C1 segment of cervical spinal cord (tissue), 14 donors: ENCODE measurements at places on chromosomes 6 and 20.

- no peak for DNase-seq
Measured at GRCh38 chr6:11747021-11747420, 31.6 kb downstream of the ADTRP start.

DNA sequence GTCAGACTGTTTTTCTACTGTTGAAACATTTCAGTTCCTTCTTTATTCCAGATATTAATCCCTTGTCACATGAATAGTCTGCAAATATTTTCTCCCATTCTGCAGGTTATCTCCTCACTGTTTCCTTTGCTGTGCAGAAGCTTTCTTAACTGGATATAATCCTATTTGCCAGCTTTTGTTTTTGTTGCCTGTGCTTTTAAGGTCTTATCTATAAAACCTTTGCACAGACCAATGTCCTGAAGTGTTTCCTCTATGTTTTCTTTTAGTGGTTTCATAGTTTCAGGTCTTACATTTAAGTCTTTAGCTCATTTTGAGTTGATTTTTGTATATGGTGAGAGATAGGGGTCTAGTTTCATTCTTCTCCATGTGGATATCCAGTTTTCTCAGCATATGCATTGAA is 19.2 kb downstream of the NCOA6 start:
- no peak for DNase-seq

DNA sequence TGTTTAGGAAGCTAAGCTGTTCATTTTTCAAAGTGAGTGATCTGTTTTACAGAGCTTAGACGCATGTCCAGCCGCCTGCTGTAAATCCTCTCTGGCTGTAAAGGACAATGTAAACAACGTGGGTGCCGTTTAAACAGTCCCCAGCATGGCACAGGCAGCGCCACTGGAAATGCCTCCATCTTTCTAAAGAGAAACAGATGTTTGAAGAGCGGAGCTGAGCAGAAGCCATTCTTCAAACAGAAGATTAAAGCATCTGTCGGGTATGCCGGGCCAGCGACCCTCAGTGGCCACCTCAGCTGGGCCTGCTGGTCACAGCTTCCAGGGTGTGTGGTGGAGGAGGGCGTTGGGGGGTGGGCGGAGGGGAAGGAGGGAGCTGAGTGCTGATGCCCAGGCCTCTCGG is 138.6 kb downstream of the ERMARD start:
- DNase-seq = no peak

DNA sequence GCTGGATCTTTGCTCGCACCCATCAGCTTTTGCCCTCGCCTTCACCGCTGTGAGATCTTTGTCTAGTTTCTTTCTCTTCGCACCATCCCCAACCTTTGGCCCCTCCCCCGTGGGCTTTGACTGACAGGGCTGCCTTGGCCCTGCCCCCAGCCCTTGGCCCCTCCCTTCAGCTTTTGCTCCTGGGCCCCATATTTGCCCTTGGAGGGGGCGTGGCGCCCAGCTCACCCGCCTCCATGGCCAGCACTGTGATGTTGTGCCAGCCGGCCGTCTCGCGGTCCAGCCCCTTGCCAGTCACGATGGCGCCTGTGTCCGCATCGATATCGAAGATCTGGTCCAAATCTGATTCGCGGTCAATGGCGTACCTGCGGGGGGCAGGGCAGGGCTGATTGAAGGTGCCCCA is 81.1 kb downstream of the CD40 start:
- DNase-seq = no peak

DNA sequence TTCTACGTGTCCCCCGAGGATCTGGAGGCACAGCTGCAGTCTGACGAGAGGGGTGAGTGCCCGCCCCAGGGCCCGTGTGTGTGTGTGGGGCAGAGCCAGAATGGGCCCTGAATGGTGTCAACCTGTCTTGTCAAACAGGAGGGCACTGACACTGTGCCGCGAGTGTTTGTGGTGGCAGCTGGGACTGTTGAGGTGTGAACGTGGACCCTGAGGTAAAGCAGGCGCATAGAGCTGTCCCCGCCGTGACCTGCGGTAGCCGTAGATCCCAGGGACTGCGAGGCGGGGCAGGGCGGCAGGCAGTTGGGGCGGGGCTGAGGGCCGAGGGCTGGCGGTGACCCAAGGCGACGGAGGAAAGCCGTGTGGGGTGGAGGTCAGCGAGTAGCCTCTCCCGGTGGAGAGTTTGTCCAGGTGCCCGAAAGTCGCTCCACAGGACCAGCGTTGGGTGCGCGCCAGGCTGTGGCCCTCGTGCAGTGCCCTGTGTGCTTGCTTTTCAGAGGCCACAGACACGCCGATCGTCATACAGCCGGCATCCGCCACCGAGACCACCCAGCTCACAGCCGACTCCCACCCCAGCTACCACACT is 25.2 kb downstream of the UCKL1 start:
- no peak for DNase-seq

DNA sequence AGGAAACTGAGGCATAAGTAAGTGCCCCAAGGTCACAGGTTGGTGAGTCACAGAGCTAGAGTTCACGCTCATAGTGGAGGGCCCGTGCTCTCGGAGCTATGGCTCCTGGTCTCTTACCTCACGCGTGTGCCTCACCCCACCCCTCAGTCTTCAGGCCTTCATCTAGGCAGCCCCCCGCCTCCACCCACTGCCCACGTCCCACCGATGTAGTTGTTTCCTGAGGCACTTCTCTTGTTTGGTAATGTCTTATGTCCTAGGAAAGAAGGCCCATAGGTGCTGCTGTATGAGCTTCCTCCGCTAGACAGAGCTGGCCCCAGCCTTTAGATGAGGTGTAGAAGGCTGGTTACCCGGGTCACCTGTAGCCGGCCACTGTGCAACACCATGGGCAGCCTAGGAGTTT is 5.1 kb downstream of the RIPK1 start:
- DNase-seq = no peak

DNA sequence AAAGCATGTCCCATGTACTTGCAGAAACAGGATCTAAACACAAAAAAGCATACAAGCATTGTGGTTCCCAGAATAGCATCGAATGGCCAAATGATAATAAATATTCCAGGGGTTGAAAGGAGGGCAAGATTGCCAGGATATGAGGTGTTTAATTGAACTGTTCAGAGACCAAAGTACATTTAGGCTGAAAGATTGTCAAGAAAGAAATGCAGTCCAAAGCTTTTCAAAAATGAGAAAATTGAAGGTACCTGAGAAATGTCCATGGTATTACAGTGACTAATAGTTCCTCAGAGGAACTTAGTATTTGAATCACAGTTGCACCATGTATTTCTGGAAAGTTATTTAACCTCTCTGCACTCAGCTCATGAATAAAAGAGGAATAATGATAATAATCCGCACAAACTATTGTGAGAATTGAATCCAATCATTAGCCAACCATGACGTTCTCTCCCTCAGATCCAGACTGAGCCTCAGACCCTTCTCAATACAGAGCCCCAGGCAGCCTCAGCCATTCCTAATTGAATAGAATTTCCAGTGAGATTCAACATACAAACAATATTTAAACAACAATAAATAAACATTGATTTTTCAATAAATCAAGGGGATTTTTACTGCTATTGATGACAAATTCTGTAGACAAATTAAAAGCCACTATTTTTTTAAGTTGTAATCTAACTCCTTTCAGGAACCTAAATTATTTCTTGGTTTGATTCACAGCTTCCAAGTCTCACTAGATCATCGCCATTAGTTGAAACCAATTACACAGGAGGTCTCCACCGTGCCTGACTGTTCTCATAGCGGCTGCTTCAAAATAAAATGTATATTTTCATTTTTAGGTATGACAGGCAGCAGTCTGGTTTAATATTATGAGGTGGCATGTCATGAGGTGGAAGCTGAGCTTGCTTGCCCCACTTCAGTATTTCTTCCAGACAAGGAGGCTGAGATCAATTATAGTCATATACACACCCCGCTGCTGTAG is 144.3 kb upstream of the TENT5A start:
- no peak for DNase-seq

DNA sequence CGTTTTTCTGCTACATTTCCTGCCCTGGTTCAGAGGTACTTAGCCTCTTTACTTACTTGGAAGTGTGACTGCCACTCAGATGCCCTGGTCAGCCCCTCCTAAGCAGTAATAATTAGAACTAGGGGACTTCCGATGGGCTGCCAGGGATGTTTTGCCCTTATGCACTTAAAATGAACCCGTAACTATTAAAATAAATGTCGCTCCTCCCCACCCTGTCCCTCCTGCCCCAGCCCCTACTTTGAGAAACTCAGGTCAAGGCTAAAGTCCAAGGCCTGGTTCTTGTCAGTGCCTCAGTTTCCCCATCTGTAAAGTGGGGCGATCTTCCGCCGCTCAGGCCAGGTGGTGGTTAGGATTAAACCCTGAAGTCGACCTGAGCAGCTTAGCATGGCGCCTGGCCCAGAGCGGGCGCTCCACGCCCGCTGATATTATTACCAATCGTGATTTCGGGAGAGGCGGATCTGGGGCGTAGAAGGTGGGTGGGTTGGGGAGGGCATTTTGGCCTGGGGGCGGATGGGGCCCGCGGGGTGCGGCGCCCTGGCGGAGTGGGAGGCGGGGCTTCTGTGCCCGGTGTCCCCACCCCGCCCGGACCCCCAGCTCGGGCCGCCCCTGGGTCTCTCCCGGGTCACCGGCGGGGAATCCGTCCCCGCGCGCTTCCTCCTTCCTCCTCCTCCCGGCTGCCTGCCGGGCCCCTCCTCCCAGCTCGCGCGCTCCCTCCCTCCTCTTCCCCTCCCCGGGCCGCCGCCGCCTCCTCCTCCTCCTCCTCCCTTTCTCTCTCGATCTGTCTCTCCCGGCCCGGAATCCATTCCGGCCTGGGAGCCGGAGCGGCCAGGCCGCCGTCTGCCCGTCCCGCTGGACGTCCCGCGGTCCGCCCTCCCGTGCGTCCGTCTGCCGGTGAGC is at the start of gene SRC:
SRC (plus strand) TSS at position 802 of the 897 bp plus-strand sequence. CDS start 38,014 bp downstream, outside the sequence.
- no peak for DNase-seq

GRCh38 chr6:74609871-74610270 is 596.0 kb downstream of the COL12A1 start:
- DNase-seq = no peak

- no peak for DNase-seq
Measured at GRCh38 chr6:33199687-33200218, 712 bp downstream of the RXRB start.

- no peak for DNase-seq
Measured at GRCh38 chr6:100283285-100283684, 181.4 kb downstream of the SIM1 start.

GRCh38 chr6:22300273-22300998 is 3.6 kb upstream of the PRL start:
- DNase-seq = no peak

DNA sequence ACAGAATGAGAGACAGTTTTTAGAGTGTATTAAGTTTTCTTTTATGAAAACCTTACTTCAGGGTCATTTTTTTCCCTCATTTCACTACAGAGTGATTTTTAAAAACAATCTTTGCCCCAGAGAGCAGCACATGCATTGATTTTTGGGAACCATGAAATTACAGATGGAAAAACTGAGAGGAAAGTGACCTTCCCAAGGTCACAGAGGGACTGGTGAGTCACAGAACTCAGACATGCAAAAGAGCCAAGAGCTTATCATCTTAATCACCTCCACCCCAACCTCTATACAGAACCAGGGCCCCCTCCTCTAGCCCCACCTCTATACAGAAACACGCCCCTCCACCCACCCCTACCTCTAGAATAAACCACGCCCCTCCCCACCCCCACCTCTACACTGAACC is 10.7 kb downstream of the PXMP4 start:
- DNase-seq = no peak

- DNase-seq = no peak
Measured at GRCh38 chr6:93008375-93008774, 411.0 kb downstream of the EPHA7 start.

DNA sequence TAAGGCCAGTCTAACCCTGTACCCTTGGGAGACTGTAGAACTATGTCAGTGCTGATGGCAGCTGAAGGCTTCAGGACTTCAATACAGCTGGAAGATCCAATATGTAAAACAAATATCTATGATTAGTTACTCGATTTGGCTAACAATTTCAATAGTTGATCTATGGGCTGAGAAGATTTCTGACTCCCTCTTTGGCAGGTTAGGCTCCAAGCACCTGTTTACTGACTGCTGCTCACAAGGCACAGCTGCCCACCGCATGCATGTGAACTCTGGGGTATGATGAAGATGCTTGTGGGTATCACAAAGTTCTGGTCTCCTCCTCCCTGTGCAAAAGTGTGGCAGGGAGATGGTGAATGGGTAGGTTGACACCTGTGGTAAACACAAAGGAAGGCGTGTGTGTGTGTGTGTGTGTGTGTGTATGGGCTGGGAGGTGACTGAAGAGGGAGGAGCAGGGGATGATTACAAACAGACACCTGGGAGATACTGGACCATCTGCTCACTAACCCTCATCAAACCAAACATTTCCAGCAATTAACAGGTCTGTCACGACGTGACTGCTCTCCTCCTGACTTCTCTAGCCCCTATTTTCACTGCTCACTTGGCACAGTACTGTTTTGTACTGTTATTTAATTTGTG is 18.1 kb downstream of the ELMO2 start:
- no peak for DNase-seq
